ENCODE measurements at places on chromosomes 1 and 21.

DNA sequence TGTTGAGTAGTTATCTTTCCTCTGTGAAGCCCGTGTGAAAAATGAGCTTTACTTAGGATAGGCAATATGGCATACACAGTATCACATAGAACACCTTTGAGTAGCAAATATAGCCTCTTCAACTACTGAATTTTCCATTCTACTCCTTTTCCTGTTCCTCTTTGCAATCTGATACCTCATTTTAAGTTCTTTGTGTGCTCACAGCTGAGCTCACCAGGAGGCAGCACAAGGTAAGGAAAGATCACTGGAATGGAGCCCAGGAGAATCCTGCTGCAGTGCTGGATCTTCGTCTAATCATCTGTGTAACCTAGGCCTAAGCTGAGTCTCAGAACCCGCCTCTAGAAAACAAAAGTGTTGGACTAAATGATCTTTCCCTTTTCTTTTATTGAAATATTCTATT, 171.0 kb downstream of the LRRC40 start:
- no peak for DNase-seq

DNA sequence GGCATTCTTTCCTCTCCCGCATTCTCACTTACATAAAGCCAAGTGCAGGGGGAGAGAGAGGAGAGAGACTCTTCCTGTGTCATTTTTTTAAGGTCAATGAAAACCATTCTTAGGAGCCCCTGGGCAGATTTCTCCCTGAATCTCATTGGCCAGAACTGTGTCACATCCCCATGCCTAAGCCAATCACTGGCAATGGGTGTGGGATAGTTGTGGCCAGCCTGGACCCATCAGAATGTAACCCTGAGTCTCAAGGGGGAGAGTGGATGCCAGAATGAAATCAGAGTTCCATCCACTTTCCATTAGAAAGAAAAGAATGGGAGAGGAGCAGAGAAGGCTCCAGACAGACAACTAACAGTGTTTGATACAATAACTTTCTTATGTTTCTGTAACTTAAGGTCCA, 31.2 kb upstream of the COQ8A start:
- no peak for DNase-seq

- DNase-seq: no peak
Observed at GRCh38 chr1:219312967-219313366, 139.3 kb downstream of the LYPLAL1 start.

- no peak for DNase-seq
Observed at GRCh38 chr21:46156678-46157077, 1.3 kb upstream of the FTCD start.

DNA sequence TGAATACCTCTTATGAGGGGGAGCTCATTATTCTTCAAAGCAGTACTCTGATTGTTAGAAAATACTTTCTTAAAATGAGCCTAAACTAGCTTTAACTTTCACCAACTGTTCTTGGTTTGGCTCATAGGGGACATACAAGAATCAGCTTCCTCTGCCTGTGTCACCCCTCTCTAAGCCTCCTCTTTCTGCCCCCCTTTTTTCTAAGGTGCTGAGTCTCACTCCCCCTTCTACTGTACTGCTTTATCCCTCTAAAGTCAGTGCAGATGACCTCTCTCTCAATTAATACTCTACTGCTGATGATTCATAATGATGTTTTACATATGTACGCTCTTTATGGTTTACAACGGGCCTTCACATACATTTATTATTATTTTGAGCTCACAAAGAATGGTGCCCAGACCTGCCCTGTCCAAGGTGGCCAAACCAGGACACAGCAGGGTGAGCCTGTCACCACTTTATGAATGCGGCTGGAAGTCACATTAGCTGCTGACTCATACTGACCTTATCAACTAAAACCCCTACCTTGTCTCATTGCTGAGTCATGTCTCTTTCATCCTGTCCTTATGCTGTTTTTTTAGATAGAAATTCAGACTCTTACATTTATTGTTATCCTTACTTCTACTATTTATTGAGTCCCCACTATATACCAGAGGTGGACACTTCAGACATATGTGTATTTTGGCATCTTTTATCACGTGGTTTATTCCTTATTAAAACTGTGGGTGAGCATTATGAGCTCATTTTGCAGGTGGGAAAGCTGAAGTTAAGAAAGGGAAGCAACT, 126.9 kb downstream of the RNF220 start:
- DNase-seq: no peak

- DNase-seq: no peak
Observed at GRCh38 chr1:36540056-36540455, 57.3 kb upstream of the CSF3R start.

DNA sequence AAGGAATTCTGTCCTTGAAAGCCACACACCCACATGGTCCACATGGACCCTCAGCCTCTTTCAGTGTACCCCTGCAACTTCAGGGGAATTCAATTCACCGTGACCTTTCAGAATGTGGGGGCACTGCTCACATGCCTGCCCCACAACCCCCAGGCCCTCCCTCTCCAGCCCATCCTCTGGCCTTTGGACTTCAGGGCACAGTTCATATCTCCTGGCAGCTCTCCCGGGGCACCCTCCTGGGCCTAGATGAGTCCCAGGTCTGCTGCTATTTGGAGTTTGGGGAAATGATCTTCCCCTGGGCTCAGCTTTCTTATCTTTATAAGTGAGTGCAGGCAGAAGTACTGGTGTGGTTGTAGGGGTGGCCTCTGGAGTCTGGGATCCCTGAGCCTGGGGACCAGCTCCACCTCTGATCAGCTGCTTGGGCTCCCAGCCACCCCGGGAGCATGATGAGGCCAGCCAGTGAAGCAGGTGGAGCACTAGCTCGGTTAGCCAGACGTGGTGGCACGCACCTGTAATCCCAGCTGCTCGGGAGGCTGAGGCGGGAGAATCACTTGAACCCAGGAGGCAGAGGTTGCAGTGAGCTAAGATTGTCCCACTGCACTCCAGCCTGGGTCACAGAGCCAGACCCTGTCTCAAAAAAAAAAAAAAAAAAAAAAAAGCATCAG, 15.8 kb downstream of the C1orf167 start:
- DNase-seq: no peak

GRCh38 chr1:45112661-45113060, 93.7 kb downstream of the ZSWIM5 start:
- DNase-seq: no peak

- no peak for DNase-seq
Observed at GRCh38 chr1:242030071-242030470, 31.2 kb upstream of the MAP1LC3C start.

- DNase-seq: no peak
Observed at GRCh38 chr1:74681001-74681400, 7.4 kb upstream of the ERICH3 start.

GRCh38 chr1:19312782-19313635, 883 bp downstream of the SLC66A1 start:
- DNase-seq: no peak

- DNase-seq: no peak
Observed at GRCh38 chr1:178607718-178608408, 95.0 kb downstream of the TEX35 start.

DNA sequence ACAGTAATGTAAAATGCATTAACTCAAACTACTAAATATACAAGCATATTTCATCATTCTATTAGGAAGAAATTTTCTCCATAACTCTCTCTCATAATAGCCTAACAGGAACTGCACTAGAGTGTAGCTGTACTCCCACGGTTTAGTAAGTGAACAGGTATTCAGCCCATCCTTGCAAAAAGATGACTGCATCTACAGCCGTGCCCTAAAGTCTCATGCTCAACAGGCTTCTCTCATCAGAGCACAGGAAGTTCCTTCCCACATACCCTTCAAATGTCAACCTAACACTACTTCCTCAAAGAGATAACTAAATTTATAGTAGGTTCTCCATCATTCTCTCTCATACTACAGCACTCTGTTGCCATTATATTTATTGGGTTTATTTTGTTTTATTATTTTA, 251.6 kb downstream of the AKT3 start:
- DNase-seq: no peak

GRCh38 chr21:36705679-36706481, 7.0 kb downstream of the SIM2 start:
- no peak for DNase-seq

DNA sequence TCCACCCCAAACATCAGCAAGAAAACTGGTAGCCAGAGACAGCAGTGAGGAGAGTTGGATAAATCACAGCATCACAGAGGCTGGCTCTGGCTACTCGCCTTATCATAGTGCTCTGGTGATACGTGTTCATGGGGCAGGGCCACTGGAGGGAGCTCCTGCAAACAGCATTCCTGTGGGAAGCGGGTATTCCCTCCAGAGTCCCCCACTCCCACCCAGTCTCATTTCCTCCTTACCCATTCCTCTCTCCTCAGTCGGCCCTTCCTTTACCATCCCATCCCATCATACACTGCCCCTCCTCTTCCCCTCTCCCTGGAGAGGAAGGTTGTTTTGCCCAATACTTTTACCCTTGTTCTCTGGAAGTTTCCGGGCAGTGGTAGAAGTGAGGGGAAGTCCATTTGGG, 7.1 kb downstream of the NHLH2 start:
- DNase-seq: no peak

DNA sequence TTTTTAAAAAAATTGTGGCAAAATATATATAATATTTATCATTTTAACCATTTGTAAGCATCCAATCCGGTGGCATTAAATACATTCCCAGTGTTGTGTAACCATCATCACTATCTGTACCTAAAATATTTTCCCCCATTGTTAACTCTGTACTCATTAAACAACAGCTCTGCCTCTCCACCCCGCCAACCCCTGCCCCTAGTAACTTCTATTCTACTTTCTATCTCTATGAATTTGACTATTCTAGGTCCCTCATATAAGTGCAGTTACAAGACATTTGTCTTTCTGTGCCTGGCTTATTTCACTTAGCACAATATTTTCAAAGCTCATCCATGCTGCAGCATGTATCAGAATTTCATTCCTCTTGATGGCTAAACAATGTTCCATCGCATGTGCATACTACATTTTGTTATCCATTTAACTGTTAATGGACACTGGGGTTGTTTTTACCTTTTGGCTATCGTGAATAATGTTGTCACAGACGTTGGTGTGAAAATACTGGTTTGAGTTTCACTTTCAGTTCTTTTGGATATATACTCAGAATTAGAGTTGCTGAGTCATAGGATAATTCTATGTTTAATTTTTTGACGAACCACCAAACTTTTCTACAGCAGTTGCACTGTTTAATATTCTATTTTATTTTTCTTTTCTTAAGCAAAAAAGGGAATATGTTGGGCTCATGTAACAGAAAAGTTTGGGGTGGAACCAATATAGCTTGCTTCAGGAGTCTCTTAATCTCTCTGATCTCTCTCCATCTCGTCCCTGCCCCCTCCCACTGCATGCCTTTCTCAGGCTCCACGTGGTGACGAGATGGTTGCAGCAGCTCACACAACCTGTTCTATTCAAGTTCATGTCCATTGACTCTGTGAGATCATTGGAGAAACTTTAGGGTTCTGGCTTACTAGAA, 25.2 kb upstream of the RCAN1 start:
- DNase-seq: no peak

DNA sequence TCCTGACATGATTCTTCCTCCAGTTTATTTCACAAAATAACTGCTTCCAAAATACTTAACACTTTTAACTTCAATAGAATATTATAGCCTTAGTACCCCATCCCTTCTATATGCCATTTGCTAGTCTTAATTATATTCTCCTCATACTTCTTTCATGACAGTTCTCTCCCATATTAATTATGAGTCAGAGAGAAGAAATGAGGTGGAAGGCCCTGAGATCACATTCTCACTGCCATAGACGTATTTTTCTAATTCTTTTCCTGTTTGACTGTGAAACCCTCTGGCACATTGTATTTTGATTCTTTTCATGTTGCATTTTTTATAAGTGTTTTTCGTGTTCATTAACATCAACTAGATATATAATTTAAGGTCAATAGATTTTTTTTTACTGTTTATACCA, 88.4 kb downstream of the GTF2B start:
- DNase-seq: no peak

DNA sequence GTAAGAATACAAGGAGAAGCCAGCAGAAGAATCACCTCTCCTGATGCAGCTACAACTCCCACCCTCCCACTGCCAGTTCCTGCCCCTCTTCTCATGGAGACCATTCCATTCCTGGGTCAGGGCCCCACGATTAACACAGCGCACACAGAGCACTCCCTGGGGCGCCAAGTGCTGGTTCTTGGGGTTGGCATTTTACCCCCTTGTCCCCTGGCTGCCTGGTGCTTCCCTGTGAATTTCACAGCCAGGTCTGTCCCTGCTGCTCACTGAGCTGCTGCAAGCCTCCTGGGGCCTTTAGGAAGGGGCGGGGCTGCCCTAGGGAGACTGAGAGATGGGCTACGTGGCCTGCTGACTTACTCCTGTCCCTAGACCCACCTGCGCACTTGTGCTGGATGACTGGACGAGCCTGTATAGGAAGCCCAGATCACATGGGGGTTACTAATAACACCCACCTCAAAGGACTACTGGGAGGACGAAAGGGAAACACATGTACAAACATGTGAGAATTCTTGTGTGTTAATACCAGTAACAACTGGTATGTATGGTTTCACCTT, 4.8 kb downstream of the ZNF672 start:
- no peak for DNase-seq

DNA sequence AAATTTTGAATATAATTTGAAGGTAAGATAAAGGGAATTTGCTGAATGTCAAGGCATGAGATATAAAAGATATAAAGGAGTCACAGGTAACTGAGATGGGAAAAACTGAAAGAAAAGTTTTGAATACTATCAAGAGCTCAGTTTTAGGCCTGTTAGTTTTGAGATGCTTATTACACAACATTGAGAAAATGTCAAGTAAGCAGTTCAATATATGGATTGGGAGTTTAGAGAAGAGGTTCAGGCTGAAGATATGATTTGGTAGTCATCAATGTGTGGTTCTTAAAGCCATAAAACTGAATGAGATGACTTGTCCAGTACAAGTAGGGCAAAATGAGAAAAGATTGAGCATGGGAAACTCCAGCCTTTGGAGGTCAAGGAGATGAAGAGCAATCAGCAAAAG, 4.7 kb upstream of the RNPC3 start:
- DNase-seq: no peak

DNA sequence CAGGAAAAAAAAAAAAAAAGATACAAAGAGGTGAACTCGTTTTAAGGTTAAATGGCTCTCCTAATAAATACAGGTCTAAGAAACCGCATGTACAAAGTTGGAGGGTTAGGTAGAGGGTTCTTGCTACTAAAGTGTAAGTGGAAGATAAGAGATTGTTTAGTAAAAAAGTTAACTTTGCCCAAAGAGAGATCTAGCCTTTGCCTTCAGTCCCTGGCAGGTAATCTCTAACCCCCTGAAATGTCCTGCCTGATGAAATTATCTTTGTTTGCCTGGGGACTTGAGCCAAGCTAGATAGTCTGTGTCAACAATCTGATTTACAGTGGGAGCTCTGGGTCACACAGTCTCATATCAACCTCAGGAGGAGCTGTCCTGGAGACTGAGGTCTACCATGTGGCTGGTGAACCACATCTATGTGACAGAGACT, 57.6 kb downstream of the TRIM33 start:
- no peak for DNase-seq

DNA sequence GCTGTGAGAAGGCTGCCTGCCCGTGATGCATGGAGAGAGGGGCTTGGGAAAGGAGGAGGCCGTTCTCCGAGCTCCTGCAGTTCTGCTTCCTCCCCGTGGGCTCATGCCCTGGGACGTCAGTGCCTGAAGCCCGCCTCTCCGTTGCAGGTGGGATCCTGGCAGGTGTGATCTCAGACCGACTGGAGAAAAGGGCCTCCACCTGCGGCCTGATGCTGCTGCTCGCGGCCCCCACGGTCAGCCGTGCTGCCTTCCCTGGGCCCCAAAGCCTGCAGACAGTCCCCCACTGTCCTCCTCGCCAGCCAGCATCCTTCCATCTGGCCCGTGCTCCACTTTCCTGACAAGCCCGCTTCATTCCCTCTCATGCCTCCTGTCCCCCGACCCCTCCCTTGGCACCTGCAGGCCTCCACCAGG, 50.9 kb downstream of the SLC37A1 start:
- DNase-seq: no peak

GRCh38 chr1:59072583-59072947, 224.3 kb upstream of the FGGY start:
- DNase-seq: no peak
